ENCODE measurements at places on chromosomes 12 and 14.
A peak's percentile ranks its signal among the peaks of the same experiment; 100 is the strongest.

GRCh38 chr14:90060965-90061684 lies 669 bp upstream of the KCNK13 start:
- no peak for DNase-seq

GRCh38 chr14:42719391-42719790 lies 1112.7 kb downstream of the LRFN5 start:
- no peak for DNase-seq

- DNase-seq = no peak
Observed at GRCh38 chr12:73414926-73415325, 1122.7 kb upstream of the ATXN7L3B start.

DNA sequence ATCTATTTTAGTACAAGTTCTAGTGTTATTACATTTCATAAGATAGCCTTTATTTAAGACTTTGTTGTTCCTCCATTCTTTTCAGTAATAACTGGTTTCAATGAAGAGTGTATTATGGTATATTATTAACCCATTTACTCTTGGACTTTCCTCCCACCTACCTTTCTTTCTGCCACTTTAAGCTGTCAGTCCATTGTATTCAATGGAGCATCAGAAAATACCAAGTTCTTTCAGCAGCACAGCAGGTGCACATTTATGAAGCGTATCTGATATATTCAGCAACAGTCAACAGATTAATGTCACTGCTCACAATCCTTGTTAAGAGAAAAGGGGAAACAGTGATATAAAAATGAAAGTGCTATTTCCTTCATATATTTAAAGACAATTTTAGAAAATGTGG lies 660.9 kb downstream of the C12orf50 start:
- DNase-seq = no peak

- DNase-seq = no peak
Observed at GRCh38 chr12:1542599-1542998, 51.8 kb downstream of the FBXL14 start.

DNA sequence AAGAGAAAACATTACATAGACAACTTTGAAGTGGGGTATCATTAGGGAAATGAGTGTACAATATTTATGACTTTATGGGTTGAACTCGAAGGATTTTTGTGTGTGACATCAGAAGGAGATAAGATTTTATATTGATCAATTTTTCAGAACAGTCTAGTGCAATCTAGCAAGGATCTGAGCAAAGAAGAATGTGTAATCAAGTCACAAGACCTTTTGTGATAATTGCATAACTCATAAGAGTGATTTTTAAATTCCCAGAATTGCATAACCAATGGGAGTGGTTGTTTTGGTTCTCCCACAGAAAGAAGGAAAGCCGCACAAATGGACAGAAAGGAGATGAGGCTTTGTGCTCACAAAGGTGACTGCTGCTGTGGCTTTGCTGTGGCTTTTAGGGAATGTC lies 441.8 kb upstream of the FLRT2 start:
- no peak for DNase-seq

DNA sequence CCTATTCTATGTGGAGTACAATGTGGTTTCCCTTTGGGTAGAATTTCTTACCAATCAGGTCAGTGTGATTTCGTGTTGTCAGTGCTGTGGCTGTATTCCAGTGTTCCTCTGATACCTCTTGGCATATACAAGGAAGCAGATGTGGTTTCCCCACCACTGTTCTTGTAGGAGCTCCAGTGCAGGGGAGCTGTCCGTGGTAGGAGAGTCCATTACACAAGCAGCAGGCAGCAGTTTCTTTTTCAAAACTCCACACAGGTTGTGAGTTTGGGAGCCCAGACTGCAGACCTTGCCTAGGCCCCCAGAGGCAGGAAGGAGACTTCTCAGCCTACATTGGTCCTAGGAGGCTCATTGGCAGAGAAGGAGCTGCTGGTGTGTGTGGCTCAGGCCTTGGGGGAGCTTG lies 452.8 kb downstream of the AACS start:
- DNase-seq = no peak

DNA sequence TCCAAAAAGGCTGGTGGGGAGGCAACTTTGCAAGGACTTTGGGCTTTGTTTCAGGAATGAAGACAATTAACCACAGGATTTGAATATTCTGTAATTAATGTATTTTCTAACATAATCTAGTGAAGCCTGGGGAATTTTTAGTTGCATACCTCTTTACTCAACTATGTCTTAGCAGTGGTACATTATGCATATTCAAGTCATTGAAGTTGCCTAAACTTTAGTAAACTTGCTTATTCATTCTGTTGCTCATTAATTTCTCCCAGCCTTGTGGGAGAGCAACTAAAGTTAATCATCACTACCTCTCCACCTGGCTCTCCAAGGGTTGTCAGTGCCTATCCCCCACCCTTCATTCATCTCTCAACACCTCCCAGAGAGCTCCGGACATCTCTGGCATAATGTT lies 54.2 kb downstream of the IFNG-AS1 start:
- DNase-seq = no peak

DNA sequence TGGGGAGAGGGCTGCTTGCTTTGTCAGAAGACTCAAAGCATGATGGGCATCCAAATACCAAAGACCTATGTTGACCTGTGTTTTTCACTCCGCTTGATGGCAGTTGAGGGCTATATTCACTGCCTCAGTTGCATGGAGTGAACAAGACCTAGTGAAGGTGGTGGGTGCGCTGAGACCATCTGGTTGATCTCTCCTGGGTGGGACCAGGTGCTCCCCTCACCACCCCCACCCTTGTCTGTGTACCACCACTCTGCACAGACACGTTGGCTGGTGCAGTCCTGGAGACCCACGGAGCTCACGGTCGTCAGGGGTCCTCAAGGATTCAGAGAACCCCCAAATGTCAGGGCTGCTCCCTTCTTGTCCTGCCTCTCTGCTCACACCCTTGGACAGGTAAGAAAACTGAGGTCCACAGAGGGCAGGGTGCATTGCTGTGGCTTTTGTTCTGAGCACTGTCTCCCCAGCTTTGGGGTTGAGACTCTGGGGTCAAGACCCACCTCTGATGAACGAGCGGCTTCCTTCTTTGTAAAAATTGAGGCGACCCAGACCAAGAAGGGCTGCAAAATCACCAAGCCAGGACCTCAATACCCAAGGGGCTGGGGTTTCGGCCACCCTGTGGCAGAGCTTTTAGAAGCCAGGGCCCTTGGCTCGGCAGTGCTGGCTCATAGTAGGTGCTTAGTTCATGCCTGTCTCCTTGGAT lies 166.3 kb upstream of the RTL1 start:
- DNase-seq = no peak

- no peak for DNase-seq
Observed at GRCh38 chr14:94615823-94616570, 3.8 kb downstream of the SERPINA3 start.

DNA sequence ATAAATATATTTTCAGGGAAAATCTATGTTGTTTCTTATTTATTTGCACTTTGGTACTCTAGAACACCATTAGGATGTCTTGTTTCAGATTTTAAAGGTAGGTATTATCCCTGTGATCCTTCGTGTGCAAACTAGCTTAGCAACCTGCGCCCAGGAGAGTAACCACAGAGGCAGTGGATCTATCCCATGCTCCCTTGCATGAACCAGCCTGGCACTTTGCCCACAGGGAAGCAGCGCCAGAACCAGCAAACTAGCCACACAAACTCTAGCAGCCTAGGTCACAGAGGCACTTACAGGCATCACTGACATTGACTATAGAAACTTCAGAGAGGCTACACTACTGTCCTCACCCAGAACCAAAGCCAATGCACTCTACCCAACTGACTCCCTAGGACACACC lies 76.1 kb downstream of the TSHR start:
- DNase-seq = no peak

GRCh38 chr12:128825835-128826234 lies 2.1 kb upstream of the SLC15A4 start:
- DNase-seq = peak; percentile 51

DNA sequence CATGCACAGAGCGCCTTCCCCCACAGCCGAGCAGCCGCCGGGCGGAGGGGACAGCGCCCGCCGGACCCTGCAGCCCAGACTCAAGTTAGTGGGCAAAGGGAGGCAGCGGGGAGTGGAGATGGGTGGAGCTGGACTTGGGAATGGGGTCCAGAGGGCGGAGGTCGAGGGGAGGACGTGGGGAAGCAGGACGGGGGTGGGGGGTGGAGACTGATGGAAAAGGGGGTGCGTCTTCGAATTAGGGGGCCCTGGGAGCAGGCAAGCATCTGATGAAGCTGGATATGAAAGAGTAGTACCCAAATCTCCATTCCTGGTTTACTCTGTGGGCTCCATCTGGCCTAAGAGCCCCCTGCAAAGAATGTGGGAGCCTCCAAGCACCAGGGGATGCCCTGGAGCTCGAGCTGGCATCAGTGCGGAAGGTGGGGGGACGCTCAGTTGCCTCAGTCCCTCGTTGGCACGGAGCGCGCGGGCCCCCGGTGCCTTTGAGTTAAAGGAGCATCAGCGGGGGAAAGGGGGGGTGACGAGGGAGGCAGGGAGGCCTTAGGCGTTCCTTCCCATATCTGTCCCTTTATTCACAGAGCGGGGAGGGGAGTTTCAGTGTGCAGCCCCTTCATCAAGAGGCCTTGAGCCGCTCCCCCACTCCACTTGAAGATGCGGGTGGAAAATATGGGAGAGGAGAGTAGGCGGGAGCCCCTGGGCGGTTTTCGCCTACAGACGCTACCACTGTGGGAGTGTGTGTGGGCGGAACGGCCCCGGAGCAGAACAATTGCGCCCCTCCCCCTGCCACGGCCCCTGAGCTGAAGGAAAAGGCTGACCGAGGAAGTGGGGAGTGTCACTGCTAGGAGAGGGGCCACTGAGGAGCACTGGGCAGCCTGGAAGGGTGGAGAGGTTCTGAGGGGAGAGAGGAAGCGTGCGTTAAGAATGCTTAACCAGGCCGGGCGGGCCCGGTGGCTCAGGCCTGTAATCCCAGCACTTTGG lies 644 bp downstream of the NAB2 start:
- peak; percentile 67 for DNase-seq

- no peak for DNase-seq
Observed at GRCh38 chr14:24310646-24311604, at the start of gene LTB4R. TSS of gene LTB4R (plus strand) at chr14:24311502. CDS start at chr14:24315652, 4,150 bp downstream.

- DNase-seq = no peak
Observed at GRCh38 chr12:112852127-112852526, 54.6 kb upstream of the OAS1 start.

GRCh38 chr14:29705801-29706200 lies 221.8 kb downstream of the PRKD1 start:
- no peak for DNase-seq

DNA sequence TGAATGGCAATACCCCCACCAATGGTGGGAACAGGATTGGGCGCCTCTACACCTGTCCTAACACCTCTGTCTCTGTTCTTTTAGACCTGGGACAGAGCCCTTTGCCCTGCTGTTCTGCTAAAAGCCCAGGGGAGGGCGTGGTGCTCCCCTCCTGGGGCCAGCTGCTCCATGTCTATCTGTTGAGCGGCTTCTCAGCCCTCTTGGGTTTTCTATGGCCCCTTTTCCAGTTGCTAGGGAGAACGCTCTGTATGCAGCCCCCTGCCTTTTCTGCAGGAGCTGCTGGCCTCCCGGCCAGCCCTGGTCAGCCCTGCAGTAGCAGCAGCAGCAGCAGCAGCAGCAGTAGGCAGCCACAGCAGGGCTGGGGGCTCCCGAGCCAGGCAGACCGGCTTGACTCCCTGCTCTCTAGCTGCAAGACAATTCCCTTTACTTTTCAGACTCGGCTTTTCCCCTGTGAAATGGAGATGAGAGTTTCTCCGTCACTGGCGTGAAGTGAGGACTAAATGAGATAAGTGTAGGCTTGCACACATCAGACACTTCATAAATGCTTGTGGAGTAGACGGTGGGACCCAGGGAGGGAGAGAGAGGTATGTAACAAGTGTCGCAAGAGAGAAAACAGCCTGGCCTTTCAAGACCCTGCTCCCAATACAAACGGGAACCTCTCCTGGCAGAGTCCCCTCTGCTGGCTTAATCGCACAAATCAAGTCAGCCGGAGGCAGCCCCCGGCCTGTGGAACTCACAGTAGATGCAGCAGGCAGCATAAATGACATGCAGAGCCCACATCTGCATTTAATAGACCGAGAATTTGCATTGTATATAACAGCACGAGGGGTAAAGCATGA lies 1.0 kb downstream of the RTL1 start:
- no peak for DNase-seq

DNA sequence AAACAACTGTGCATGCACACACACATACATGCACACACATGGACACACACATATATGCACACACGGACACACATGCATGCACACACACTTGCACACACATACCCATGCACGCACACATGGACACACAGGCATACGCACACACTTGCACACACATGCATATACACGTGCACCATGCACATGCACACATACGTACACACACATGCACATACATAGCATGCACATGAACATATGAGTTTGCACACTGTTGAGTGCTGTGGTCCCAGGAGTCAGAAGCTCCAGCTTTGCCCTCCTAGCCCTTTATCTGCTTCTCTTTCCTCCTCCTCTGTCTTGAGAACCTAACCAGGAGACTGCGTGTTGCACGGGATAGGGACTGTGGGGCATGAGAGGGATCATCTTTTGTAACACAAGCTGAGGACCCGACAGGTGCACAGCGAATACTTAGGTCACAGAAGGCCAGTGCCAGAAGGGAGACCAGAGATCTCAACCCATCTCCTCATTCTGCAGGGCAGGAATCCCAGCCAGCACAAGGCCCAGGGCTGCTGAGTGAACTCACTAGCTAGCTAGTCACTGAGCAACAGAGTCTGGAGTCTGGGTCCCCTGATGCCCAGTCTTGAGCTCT lies 3.5 kb upstream of the LRTM2 start:
- no peak for DNase-seq

DNA sequence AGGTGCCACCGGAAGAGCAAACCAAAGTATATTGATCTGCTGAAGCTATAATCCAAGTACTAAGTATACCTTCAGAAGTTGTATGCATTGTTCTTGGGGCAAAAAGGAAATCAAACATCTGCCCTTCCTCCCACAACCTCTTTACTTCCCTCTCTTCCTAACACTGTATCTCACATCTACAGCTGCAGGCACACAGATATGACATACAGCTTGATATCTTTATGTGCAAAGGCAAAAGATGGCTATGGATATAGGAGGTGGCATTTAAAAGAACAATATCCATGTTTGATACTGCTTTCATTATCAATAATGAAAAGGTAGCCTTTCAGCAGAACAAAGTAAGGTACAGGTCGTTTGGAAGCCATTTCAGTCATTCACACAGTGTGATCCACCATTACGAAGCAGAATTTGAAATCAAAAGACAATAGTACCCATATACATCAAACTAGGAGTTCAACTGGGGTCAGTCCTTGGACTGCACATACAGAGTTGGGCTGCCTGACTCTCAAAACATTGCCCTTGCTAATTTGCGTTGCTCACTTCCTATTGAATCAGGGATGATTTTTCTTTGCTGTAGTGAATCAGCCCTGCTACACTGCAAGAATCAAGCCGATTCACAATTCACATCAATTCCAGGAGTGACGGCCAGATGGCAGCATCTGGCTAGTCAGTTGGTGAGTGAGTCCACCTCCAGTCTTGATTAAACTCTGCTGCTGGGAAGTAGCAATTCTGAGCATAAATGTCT lies 8.9 kb downstream of the ANG start:
- DNase-seq = peak; percentile 75

GRCh38 chr14:61463664-61464285 lies 142.4 kb downstream of the PRKCH start:
- no peak for DNase-seq

DNA sequence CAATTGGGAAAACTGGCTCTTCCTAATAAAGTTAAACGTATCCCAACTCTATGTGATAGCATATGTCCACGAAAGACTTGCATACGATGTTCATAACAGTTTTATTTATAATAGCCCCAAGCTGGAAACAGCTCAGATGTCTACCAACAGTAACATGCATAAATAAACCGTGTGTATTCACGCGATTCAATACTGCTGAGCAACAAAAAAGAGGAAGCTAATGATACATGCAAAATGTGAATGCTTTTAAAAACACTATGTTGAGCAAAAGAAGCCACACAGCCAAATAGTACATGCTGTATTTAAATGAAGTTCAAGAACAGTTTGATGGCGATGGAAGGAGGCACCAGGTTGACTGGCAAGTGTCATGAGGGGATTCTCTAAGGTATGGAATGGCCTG lies 55.7 kb downstream of the TRIM9 start:
- DNase-seq = no peak

All from myocyte (in vitro differentiated cells).